ENCODE measurements at places on chromosomes 13 and 19.

DNA sequence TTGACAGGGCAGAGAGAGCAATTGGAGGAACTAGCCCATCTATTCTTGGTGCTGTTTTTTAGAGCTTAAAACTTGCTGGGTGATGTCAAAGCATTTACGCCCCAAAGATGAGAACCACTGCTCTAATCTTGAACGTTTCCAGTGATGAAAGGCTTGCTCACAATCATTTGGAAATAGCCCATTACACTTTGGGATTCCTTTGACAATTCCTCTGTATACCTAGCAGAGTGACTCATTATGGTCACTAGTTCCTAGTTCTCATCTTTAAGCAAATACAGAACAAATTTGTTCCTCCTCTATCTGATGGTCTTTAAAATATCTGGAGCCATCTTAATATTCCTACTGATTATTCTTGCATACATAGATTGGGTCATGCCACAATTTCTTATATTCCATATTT lies 112.3 kb downstream of the GPC6 start:
- DNase-seq, result no peak

DNA sequence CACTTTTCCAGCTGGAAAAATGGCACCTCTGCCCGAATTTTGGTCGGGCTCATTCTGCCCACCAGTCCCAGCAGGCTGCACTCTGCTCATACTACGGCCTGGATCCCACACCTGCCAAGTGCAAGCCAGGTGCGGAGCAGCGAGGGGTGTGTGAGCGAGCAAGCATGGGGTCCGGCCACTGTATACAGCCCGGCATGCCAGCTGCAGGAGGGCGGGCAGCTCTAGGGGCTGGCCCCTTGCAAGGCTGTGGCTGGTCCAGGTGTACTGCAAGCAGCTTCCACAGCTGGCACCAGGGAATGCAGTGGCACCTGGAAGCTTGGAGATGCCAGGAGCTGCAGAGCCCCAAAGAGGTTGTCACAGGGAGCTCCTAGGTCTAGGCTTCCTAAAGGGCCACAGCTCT lies 2.7 kb upstream of the INTS6 start:
- DNase-seq, result no peak

- DNase-seq, result no peak
Observed at GRCh38 chr13:112133499-112134390, 66.8 kb downstream of the SOX1 start.

DNA sequence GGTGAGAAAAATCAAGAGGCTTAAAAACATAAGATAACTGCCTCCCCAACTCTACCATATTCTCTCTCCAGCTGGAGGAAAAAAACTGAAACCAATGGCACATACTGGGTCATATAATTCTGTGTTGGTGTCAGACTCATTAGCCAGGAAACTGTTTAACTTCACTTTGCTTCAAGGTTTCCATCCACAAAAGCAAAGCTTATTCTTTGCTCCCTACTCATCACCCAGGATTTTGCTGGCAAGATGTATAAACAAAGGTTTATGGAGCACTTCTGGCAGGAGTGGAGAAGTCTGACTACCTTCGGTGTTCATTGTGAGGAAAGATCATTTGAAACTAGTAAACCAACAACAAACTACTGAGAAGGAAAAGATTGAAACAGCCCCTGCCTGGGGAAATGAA lies 197.5 kb upstream of the SERP2 start:
- DNase-seq, result no peak

- no peak for DNase-seq
Observed at GRCh38 chr13:23859455-23859854, 29.7 kb downstream of the MIPEP start.

- peak; percentile 92 for DNase-seq
Observed at GRCh38 chr13:28744091-28744536, 25.3 kb upstream of the SLC46A3 start.

Measured in inflammatory macrophage treated with lipopolysaccharide for 1 hour (primary cell).